ENCODE measurements at places on chromosomes 4 and X. TPM values are rescaled to one million over a fixed set of nuclear protein-coding genes. Genes with fewer than 3 reads are reported as not detected.
A peak's percentile ranks its signal among the peaks of the same experiment; 100 is the strongest.

- H3K27ac ChIP-seq: no peak overlapping the region
- no peaks in the 10 kb centered on the region for H3K36me3 ChIP-seq
- no peak overlapping the region for H3K4me3 ChIP-seq
- DNase-seq: peak; percentile 34
- H3K4me1 ChIP-seq: peaks cover 39% of the 10 kb centered on the region
Measured at GRCh38 chrX:140503714-140504351, 1.0 kb downstream of the SOX3 start.

DNA sequence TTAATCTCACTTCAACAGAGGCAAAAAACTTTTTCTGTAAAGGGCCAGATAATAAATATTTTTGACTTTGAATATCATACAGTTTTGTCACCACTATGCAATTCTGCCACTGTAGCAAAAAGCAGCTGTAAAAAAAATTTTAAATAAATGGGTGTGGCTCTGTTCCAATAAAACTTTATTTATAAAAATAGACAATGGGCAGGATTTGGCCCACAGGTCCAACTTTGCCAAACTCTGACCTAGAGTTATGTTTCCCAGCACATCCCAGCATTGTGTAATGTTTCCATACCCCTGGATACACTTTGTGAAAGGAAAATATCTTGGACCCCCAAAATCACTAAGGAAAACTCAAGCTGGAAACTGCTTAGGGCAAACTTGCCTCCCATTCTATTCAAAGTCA is 94.9 kb upstream of the USP38 start:
- H3K27me3 ChIP-seq: no peaks in the 10 kb centered on the region
- DNase-seq: no peak
- no peak overlapping the region for H3K27ac ChIP-seq
- H3K4me3 ChIP-seq: no peak overlapping the region

ZNF630 gene
- 1.7 TPM for polyA plus RNA-seq

GRCh38 chr4:73019462-73020047 is 50.0 kb downstream of the COX18 start:
- H3K4me1 ChIP-seq: no peaks in the 10 kb centered on the region
- peak; percentile 62 for DNase-seq
- H3K4me3 ChIP-seq: no peak overlapping the region
- no peak overlapping the region for H3K27ac ChIP-seq

DNA sequence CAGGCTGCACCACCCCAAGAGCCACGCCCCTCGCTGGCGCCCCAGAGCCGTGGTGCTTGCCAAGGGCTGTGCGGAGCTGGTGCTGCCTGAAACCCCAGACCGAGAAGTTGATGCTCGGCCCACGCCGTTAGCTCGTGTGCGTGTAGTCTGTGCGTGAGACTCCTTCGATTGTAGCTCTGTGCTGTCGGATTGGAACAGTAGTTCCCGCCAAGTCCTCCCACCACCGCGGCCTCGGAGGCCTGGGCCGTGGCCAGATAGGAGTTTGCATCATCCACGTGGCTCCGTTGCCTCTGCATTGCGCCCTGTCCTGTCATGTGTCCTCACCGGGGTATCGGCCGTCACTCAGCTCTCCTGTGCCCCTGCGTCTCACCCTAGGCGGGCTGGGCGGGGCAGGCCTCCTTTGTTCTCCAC is 24.2 kb downstream of the TNIP2 start:
- no peaks in the 10 kb centered on the region for H3K4me1 ChIP-seq
- no peak overlapping the region for H3K27ac ChIP-seq
- no peak overlapping the region for H3K4me3 ChIP-seq
- no peaks in the 10 kb centered on the region for H3K27me3 ChIP-seq
- no peak for DNase-seq
- H3K36me3 ChIP-seq: peaks cover 44% of the 10 kb centered on the region

GLOD5 gene
- polyA plus RNA-seq: not detected

DNA sequence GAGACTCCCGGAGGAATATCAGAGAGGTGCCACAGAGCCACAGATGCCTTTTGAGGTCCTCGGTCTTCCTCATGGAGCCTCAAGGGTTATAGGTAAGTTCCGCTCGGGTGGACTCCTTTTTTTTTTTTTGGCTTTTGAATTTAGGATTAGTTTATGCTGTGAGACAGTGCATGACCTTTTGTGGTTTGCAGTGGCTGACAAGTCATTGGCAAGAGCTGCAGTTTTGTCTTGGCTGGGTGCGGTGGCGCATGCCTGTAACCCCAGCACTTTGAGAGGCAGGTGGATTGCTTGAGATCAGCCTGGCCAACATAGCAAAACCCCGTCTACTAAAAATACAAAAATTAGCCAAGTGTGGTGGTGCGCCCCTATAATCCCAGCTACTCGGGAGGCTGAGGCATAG is 4.5 kb upstream of the GRSF1 start:
- H3K27me3 ChIP-seq: no peaks in the 10 kb centered on the region
- DNase-seq: no peak
- no peaks in the 10 kb centered on the region for H3K36me3 ChIP-seq
- no peak overlapping the region for H3K27ac ChIP-seq
- H3K4me3 ChIP-seq: no peak overlapping the region
- H3K4me1 ChIP-seq: peaks cover 4% of the 10 kb centered on the region

PSAPL1 gene
- not detected for polyA plus RNA-seq

DNA sequence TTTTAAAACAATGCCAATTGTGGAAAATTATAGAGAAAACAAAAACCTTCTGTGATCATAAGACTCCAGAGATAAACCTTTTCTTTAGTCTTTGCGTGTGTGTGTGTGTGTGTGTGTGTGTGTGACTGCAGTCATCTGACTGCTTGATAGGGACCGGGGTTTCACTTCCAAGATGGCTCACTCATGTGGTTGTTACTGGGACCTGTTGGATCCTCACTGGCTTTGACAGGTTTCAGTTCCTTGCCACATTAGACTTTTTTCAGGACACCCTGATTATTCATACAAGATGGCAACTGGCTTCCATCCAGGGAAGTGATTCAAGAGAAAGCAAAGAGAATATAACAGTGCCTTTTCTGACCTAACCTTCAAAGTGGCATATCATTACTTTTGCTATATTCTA is 21.9 kb upstream of the MAD2L1 start:
- no peak overlapping the region for H3K4me3 ChIP-seq
- no peak overlapping the region for H3K27ac ChIP-seq
- no peaks in the 10 kb centered on the region for H3K36me3 ChIP-seq
- no peaks in the 10 kb centered on the region for H3K27me3 ChIP-seq

NLGN3 gene
- 3.3 TPM for polyA plus RNA-seq

DNA sequence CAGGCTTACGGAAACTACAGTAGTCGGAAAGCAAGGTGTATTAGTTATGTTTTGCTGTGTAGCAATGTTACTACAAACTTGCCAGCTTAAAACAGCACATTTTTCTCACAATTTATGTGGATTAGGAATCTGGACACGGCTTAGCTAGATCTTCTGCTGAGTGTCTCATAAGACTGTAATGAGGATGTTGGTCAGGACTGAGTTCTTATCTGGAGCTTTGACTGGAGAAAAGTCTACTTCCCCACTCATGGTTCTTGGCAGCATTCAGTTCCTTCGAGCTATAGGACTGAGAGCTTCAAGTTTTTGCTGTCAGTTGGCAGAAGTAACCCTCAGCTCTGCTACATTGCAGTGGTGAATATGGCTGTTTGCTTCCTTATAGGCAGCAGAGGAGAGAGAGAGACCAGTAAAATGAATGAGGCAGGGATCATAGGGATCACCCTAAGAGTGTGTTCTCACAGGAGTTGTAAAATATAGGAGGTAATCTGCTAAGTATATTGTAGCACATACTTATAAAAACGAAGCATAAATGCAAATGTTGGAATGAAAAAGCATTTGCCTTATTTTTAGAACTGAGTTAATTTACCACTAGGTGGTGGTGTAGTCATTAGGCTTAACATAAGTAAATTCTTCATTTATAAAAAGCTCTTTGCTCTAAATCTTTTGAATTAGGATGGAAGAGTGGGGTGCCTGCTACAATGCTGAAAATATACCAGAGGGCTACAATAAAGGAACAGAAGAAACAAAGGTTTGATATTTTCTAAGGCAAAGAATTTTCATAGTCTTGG is 38.6 kb downstream of the ALG13 start:
- H3K4me3 ChIP-seq: no peak overlapping the region
- peaks cover 5% of the 10 kb centered on the region for H3K27me3 ChIP-seq
- H3K4me1 ChIP-seq: no peaks in the 10 kb centered on the region
- no peak overlapping the region for H3K27ac ChIP-seq
- H3K36me3 ChIP-seq: no peaks in the 10 kb centered on the region
- DNase-seq: peak; percentile 6

- H3K4me3 ChIP-seq: no peak overlapping the region
- DNase-seq: no peak
- H3K36me3 ChIP-seq: peaks cover 21% of the 10 kb centered on the region
- H3K4me1 ChIP-seq: no peaks in the 10 kb centered on the region
- H3K27me3 ChIP-seq: no peaks in the 10 kb centered on the region
Measured at GRCh38 chr4:16006771-16007446, 43.9 kb upstream of the FGFBP2 start.

PF4V1 gene
- polyA plus RNA-seq: not detected

GASK1B gene
- polyA plus RNA-seq: 46.7 TPM

GRCh38 chrX:20347481-20347880 is 80.8 kb upstream of the RPS6KA3 start:
- no peaks in the 10 kb centered on the region for H3K4me1 ChIP-seq
- H3K36me3 ChIP-seq: no peaks in the 10 kb centered on the region
- H3K4me3 ChIP-seq: no peak overlapping the region
- peaks cover 18% of the 10 kb centered on the region for H3K27me3 ChIP-seq
- DNase-seq: peak; percentile 66

- H3K36me3 ChIP-seq: no peaks in the 10 kb centered on the region
- no peak overlapping the region for H3K27ac ChIP-seq
- no peak for DNase-seq
- H3K4me3 ChIP-seq: no peak overlapping the region
- no peaks in the 10 kb centered on the region for H3K27me3 ChIP-seq
Measured at GRCh38 chr4:165700855-165701254, 172.2 kb upstream of the TLL1 start.

KCTD8 gene
- 0.05 TPM for polyA plus RNA-seq

DNA sequence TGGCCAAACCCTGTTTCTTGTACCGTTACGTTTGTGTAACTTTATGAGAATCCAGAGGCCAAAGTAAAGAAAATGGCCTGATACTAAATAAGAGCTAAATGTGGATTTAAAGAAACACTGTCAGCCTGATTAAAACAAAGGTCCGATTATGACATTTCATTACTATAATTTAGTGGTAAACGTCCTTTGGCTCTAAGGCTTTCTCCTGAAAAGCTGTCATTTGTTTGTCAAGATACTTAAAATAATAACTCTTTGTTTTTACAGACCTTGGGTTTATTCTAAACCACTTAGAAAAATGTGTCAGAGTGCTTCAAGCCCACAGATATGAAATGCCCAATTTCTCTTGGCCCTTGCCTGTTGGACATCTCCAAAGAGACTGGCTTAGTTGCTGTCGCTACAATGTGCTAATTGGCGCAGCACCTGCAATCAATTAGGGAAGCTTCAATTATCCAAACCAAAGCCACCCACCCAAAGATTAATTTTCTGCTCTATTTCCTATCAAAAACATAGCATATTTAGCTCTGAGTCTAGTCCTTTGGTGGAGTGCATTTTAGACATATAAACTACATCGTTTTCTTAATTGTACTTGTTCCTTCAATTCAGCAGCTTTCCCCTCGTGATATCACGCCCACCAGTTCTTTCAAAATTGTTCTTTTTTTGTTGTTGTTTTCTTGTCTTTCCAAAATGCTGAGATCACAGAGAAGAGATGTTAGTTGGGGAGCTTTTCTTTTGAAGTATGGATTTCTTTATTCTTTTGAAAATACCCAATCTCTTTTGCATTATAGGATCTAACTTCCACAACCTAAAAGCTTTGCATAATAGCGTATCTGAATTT is 13.6 kb downstream of the SMIM20 start:
- no peak overlapping the region for H3K4me3 ChIP-seq
- H3K27me3 ChIP-seq: no peaks in the 10 kb centered on the region
- H3K27ac ChIP-seq: no peak overlapping the region
- H3K4me1 ChIP-seq: peaks cover 17% of the 10 kb centered on the region
- DNase-seq: no peak
- H3K36me3 ChIP-seq: peaks cover 2% of the 10 kb centered on the region

TDO2 gene
- not detected for polyA plus RNA-seq

DNA sequence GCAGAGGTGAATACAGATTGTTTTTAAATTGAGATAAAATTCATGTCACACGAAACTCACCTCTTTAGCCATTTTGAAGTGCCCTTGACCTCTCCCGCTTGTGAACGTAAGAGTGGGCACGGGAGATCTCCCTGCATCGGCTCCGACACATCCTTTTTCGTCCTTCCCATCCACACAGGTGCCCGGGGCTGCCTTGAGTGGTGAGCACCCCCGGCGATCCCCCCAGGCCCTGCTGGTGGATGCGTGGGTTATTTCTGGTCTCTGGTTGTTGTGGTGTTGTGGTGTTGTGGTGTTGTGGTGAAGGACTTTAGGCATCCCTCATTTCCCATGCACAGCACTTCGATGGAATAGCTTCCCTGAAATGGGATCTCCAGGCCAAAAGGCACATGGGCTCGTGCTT is 46.1 kb downstream of the PSAPL1 start:
- no peak for DNase-seq
- H3K4me1 ChIP-seq: peaks cover 11% of the 10 kb centered on the region
- no peaks in the 10 kb centered on the region for H3K36me3 ChIP-seq
- peaks cover 46% of the 10 kb centered on the region for H3K27me3 ChIP-seq
- H3K4me3 ChIP-seq: no peak overlapping the region

- peak; percentile 75 for DNase-seq
- no peaks in the 10 kb centered on the region for H3K27me3 ChIP-seq
- no peaks in the 10 kb centered on the region for H3K36me3 ChIP-seq
- H3K4me3 ChIP-seq: no peak overlapping the region
- H3K4me1 ChIP-seq: no peaks in the 10 kb centered on the region
Measured at GRCh38 chr4:109406337-109406931, 27.2 kb upstream of the SEC24B start.

DNA sequence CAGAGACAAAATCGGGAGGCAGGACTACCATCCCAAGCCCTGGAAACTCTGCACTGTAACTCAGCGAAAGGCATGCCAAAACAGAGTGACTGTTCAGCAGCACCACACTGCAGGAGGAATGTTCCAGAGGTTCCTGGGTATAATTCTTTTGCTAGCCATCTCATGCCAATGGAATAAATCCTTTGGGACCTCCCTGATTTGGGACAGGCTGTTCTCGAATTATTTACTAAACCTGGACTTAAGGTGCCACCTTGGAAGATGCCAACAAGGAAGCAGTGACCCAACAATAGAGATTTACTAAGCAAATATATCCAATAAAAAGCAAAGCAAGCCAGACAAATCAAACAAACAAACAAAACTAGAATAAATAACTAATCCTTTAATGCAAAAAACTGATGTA is 9.3 kb downstream of the AADAT start:
- no peaks in the 10 kb centered on the region for H3K27me3 ChIP-seq
- no peak for DNase-seq
- H3K27ac ChIP-seq: no peak overlapping the region
- H3K4me3 ChIP-seq: no peak overlapping the region
- H3K4me1 ChIP-seq: no peaks in the 10 kb centered on the region

- H3K4me3 ChIP-seq: no peak overlapping the region
- DNase-seq: no peak
- no peaks in the 10 kb centered on the region for H3K4me1 ChIP-seq
- H3K27me3 ChIP-seq: no peaks in the 10 kb centered on the region
- no peaks in the 10 kb centered on the region for H3K36me3 ChIP-seq
Measured at GRCh38 chrX:75067931-75068330, 88.2 kb downstream of the ABCB7 start.
